Activated CD4-positive, alpha-beta T cell treated with anti-CD3 and anti-CD28 coated beads for 36 hours (primary cell): ENCODE measurements at places on chromosomes 1 and 21.

- DNase-seq: no peak
Observed at GRCh38 chr1:44590475-44590874, 83.8 kb downstream of the TMEM53 start.

DNA sequence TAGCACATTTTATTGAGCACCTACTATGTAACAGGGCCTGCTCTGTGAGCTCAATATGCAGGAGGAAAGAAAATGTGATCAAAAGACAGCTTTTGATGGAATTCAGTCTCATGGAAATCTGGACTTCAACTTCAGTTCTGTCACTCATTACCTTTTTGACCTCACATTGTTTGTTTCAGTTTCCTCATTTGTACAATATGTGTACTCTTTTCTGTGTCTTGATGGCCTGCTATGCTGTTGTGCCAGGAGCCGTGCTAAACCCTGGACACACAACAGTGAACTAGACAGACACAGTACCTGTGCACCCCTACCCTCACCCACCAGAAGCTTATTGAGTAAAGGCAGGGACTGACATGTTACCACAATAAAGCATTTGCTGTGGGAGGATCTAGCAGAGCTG lies 162.9 kb upstream of the FGGY start:
- no peak for DNase-seq

DNA sequence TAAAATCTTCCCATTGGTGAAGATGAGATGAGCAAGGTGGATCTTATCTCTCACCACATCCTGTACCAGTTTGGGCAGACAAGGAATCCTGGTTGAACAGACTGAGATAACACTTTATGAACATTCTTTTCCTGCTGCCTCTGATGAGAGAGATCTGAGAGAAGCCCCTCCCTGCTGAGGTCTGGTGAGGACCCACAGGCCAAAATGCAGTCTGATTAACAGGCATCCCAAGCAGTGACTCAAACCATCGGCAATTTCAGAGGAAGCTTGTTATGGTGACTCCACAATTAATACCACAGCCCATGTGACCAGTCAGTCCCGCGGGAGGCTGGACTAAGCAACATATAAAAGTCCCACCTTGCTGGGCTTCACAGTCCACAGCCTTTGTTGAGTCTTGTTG lies at the start of gene PRR9:
Gene PRR9 (plus strand): TSS at position 373 of the 400 bp plus-strand sequence. CDS start 561 bp downstream, outside the sequence.
- DNase-seq: no peak

- no peak for DNase-seq
Observed at GRCh38 chr1:76832521-76832920, 34.8 kb upstream of the ST6GALNAC5 start.

GRCh38 chr1:89125240-89125912 lies 538 bp downstream of the GBP2 start:
- DNase-seq: no peak

DNA sequence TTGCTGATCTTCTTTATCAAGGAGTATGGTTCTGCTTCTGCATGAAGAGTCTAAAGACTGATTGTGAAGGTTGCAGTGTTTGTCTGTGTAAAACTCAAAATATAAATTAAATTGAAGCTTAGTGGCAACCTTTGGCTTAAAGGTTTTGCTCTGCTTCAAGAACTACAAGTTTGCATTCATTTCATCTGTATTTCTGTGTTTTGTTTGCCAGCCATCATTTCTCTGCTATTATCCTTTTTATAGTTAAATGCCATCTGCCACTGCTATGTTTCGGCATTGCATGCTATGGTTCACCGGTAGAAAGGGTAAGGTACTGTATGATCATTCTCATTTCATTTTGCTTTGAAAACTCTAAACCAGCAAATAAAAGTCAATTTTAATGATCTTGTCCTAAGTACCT lies 52.9 kb downstream of the OSBPL9 start:
- no peak for DNase-seq

GRCh38 chr1:233359431-233359830 lies 31.9 kb downstream of the MAP3K21 start:
- DNase-seq: no peak

GRCh38 chr1:192506741-192507155 lies 68.8 kb upstream of the RGS1 start:
- DNase-seq: peak; percentile 23

GRCh38 chr1:246078126-246078887 lies 428.8 kb downstream of the SMYD3 start:
- no peak for DNase-seq

- no peak for DNase-seq
Observed at GRCh38 chr21:34348890-34349519, 14.8 kb upstream of the KCNE2 start.

DNA sequence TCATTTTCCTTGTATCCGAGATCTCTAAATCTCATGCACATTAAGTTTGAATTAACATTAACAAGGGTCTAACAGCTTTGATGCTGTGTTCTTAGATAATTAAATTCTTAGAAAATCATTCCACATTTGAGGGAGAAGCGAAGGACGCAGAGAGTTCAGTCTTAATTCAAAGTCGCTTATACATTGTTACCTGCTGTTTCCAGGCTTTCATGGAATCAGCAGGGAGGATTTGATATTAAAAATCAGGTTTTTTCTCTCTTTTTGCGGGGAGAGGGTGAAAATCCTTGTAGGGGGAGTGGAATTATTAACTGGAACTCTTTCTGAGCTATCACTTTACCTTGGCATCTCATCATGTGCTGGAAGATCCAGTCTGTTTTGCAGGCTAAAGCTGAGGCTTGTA lies 27.7 kb upstream of the DAB1 start:
- DNase-seq: no peak

DNA sequence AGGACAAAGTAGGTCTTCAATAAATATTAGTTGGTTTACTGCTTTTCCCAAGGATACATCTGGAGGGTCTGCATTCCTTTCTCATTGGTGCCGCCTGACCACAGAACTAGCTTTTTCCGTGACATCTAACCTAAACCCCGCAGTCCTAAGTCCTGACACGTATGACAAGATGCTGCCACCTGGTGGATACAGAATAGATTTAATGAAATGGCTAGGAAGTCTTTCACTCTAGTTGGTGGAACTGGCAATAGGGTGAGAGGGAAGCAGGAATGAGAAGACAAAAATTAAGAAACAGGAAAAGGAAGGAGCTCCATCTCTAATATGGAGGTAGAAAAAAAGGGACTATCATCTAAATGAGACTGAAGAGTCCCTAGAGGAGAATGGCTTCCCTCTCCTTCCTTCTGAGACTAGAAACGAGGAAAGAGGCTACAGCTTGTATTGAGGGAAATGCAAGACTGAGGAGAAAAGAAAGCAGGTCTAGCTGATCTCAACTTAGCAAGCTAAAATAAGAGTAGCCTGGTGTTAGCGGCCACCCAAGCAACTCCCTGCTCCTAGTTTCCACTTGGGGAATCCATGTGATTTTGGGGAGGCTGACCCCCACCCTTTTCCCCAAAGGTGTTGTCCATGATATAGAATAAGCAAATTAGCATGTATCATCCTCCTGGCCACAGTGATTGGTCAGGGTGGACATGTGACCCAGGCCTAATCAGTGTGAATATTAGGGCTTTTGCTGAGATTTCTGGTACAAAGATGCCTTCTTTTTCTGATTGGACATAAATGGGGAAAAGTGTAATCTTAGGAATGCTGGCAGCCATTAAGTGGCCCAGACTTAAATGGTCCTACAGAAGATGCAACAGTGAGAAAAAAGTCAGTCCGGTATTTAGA lies 5.9 kb downstream of the RFX5 start:
- DNase-seq: peak; percentile 65

DNA sequence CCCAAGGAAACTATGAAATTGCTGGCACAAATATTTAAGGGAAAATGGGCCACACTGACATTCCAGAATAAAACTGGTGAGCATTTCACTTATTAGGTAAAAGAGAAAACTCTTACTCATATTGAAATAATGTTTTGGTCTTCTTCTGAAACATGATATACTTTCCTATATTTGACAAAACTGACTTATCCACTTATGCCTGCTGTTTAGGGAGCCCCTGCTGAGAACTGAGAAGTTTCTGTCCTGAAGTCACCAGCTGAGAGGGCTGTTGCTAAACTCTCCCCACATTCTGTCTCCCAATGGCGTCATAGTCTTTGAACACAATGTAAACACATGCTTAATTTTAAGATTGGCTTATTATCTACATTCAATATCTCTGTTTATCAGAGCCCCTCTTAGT lies 46.8 kb upstream of the ZC3H11B start:
- DNase-seq: no peak

DNA sequence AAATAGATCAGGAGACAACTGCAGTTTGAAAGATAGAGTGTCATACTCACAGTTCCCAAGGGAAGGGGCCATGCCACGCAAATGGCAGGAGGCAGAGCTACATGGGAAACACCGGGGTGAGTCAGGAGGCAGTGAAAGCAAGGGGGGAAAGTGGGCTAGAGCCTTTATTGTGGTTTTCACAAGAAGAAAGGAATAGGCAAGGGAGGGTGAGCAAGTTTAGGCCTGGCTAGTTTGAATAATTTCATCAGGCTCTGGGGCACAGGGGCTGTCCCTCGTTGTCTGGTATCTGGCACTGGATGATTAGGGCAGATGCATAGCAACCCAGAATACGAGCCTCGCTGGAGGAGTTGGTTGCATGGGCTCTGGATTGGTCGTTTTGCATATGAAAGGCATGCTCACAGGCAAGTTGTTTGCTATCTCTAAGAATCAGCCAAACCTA lies 17.0 kb upstream of the ITLN2 start:
- peak; percentile 68 for DNase-seq

GRCh38 chr1:192739476-192740184 lies 69.2 kb upstream of the RGS2 start:
- DNase-seq: no peak
